NCI-H1417 treated with DMSO at 0.1 percent for 48 hours (cell line): ENCODE measurements at places on chromosomes 13 and 19.

- no peak for DNase-seq
Measured at GRCh38 chr13:98665638-98665995, 86.9 kb downstream of the SLC15A1 start.

- no peak for DNase-seq
Measured at GRCh38 chr13:66415444-66415843, 814.7 kb downstream of the PCDH9 start.

- DNase-seq, result no peak
Measured at GRCh38 chr13:27280009-27280656, 9.5 kb downstream of the RASL11A start.

DNA sequence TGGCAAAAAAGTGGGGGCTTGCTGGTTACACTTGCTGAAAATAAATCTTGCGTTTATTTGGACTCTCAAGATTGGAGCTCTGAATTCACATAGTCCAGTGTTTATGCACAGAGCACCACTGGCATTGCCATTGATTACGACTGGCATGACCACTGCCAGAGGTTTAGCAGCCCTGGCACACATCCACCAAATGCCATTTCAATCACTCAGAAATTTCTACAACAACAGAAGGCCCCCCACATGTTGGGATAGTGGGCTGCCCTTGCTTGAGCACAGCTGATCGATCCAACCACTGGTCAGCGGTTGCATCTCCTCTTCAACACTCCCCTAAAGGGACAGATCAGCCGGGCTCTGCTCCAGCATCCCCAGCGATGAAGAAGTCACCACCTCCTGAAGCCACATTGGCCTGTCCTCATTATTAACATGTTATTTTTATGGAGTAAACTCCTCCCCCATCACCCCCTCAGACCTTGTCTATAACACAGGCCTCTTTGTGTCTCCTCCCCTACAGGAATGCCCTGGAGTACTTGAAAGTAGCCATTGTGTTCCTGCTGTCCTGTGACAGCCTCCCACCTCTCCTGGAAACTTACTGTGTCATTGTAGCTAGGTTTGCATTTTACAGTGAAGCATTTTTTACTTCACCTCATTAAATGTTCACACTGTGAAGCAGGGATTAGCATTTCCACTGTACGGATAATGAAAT is 51.3 kb downstream of the CDADC1 start:
- DNase-seq, result no peak

- DNase-seq, result no peak
Measured at GRCh38 chr19:15457701-15458484, 6.5 kb downstream of the RASAL3 start.

GRCh38 chr13:28120317-28120716 is 18.0 kb upstream of the PAN3 start:
- no peak for DNase-seq

DNA sequence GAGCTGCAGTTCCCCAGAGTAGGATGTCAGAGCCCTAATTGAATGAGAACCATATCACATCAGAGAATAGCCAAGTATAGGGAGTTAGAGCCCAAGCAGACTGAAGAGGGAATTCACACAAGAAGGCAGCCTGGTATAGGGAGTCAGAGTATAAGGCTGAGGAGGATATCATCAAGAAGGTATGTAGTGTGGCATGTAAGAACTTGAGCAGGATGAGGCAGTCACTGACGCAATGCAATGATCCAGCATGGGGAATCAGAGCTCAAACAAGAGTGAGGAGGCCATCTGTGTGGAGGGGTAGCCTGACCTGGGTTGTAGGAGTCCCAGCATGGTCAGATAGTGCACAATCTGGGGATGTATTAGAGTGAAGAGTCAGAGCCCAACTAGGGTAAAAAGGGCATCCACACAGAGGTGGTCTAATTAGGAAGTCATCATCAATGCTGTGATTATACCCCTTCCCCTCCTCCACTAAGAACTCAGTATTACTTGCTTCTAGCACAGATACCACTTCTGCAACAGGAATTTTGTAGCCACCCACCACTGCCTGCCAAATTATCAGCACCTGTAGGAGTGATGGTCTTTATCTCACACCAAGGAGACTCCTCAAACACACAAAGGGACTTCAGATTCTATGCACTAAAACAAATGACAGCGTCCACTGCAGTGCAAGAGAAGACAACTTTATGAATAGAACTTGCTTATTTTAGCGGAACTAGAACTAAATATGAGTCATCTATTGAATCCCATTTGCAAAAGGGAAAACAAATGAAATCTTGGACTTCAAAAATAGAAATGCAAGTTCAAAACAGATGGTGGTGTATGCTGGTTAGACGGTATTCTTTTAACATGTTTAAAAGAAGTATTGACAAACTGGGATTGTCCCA is 107.2 kb downstream of the FNDC3A start:
- DNase-seq, result no peak

DNA sequence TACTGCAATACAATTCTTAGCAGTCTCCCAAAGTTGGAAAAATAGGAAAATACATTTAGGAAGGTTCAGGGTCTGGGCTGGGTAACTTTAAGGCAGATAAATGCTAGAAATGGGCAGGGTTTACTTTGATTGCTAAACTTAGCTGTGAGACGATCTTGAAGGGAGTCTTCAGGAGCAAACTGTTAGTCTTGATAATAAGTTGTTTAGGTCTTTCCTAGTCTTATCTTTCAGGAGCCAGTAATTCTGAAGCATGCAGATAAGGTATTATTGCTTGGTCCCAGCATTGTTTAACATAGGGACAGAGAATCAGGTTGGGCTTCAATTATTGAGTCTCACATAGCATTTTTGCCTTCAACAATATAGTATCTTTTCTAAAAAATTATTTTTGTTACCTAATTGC is 262.4 kb upstream of the MIR17HG start:
- no peak for DNase-seq

- no peak for DNase-seq
Measured at GRCh38 chr19:1410136-1410786, 2.9 kb downstream of the DAZAP1 start.

DNA sequence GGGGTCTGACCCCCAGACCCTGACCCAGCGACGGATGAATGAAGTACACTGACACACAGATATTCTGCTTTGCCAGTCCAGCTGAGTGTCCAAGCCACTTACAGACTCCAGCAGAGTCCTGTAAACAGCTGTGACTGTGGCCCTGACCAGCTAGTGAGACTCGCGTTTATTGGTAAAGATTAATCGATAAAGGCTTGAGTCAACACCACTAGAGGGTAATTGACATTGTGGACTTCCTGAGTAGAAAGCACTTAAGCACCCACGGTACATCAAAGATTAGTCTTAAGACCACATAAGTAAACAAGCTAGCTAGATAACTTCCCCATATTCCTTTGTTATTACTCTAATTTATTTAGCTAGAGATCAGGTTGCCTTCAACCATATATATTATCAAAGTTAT is 146.0 kb downstream of the OXGR1 start:
- no peak for DNase-seq

- DNase-seq, result no peak
Measured at GRCh38 chr19:54670576-54671357, 8.0 kb downstream of the LILRB4 start.

DNA sequence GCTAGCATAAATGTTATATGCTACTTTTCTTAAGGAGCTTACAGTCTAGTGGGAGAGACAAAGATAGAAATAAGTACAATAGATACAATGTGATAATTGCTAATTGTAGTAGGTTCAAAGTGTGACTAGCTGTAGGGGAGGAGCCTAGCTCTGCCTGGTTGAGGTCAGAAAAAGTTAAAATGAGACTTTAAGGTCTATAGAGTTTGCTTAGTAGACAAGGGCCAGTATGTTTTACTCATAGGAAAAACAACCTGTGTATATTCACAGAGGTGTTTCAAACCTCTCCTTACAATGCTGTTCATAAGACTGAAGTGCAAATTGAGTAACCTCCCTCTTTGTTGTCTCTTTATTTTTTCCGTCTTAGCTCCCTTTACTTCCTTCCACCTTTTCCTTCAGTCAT is 56.1 kb downstream of the PDS5B start:
- DNase-seq, result no peak
